ENCODE measurements at places on chromosomes 12 and 14. TPM values are rescaled to one million over a fixed set of nuclear protein-coding genes. Genes with fewer than 3 reads are reported as not detected.
A peak's percentile ranks its signal among the peaks of the same experiment; 100 is the strongest.

DNA sequence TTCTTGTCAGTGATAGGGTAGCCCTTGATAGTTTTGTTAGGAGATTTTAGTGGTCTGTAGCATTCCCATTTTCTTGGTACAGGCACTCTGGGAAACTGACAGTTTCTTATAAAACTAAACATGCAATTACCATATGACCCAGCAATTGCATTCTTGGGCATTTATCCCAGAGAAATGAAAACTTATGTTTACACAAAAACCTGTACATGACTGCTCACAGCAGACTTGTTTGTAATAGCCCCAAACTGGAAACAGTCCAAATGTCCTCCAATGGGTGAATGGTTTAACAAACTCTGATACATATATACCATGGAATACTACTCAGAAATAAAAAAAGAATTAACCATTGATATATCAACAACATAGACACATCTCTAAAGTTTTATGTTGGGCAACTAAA lies 75.5 kb downstream of the BORCS5 start:
- H3K27ac ChIP-seq, result no peak overlapping the region
- no peaks in the 10 kb centered on the region for H3K4me1 ChIP-seq
- DNase-seq, result peak; percentile 68
- H3K4me3 ChIP-seq, result no peak overlapping the region

DNA sequence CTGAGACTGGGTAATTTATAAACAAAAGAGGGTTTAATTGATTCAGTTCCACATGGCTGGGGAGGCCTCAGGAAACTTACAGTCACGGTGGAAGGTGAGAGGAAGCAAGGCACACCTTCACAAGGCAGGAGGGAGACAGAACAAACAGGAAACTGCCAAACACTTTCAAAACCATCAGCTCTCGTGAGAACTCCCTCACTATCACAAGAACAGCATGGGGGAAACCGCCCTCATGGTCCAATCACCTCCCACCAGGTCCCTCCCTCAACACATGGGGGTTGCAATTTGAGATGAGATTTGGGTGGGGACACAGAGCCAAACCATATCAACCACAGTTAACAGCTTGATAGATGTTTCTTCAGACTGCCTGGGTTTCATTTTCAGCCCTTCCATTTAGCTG lies 6.2 kb upstream of the GNPNAT1 start:
- H3K36me3 ChIP-seq, result no peaks in the 10 kb centered on the region
- H3K27me3 ChIP-seq, result no peaks in the 10 kb centered on the region
- no peak for DNase-seq
- no peak overlapping the region for H3K27ac ChIP-seq
- no peak overlapping the region for H3K4me3 ChIP-seq
- peaks cover 20% of the 10 kb centered on the region for H3K4me1 ChIP-seq

- H3K4me3 ChIP-seq, result no peak overlapping the region
- no peak for DNase-seq
- H3K27ac ChIP-seq, result no peak overlapping the region
- H3K36me3 ChIP-seq, result peaks cover 6% of the 10 kb centered on the region
Measured at GRCh38 chr12:48823281-48823680, 5.0 kb downstream of the CACNB3 start.

DNA sequence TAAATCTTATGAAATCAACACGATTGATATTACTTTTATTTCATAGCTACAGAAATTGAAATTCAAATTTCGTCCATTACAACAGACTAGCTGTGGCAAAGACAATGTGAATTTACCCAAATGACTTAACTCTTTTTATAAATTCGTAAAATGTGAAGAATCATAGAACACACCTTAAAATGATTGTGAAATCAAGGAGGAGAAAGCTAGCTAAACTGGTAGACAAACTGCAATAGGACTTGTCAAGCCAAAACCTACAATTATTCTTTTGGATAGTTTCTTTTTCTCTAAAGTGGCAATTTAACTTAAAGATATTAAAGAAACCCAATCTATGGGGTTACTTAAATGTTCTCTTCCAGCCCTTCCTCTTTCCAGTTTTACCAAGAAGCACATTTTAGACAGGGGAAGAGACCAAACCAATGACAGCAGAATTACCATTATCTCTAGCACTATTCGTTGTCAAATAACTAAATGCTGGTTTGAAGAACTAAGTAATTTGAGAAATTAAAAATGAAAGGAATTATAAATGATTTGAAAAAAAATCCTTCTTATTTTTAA lies 807 bp upstream of the SLC16A7 start:
- no peaks in the 10 kb centered on the region for H3K27me3 ChIP-seq
- peaks cover 14% of the 10 kb centered on the region for H3K4me1 ChIP-seq
- no peak for DNase-seq
- no peak overlapping the region for H3K27ac ChIP-seq
- peak overlapping the region; percentile 81 for H3K4me3 ChIP-seq
- no peaks in the 10 kb centered on the region for H3K36me3 ChIP-seq

- no peaks in the 10 kb centered on the region for H3K4me1 ChIP-seq
- H3K27me3 ChIP-seq, result no peaks in the 10 kb centered on the region
- DNase-seq, result no peak
- H3K36me3 ChIP-seq, result no peaks in the 10 kb centered on the region
Measured at GRCh38 chr12:126558810-126559209, 1493.6 kb downstream of the AACS start.

DNA sequence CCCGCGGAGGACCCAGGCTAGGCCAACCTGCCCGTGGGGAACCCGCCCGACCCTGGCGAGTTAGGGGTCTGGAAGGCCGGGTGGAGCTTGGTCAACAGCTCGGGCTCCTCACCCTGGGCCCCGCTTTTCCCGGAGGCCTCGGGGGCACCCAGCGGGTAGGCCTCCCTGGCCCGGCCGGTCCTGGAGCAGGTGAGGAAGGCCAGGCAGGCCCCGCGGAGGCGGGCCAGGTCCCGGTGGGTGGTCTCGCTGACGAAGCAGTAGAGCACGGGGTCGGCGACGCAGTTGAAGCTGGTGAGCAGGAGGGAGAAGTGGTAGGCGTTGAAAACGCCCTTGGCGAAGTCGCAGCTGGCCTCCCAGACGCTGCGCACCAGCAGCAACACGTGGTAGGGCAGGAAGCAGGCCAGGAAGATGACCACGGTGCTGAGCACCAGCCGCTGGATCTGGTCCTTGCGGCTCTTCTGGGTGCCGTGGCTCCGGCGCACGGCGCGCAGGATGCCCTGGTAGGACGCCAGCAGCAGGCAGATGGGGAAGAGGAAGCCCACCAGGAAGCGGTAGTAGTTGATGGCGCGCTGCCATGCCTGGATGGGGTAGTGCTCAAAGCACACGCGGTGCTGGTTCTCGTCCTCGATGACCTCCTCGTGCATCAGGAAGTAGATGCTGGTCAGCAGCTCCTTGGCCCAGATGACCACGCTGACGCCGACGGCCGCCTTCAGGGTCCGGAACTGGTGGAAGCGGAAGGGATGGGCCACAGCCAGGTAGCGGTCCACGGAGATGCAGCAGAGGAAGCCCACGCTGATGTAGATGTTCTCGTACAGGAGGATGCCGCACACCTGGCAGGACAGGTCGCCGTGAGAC lies 10.3 kb downstream of the GPR68 start:
- no peak for DNase-seq
- no peak overlapping the region for H3K27ac ChIP-seq
- peaks cover 22% of the 10 kb centered on the region for H3K4me1 ChIP-seq
- H3K36me3 ChIP-seq, result no peaks in the 10 kb centered on the region
- no peaks in the 10 kb centered on the region for H3K27me3 ChIP-seq

- H3K4me3 ChIP-seq, result peak within 1 kb of the TSS; percentile 98
- H3K4me1 ChIP-seq, result peaks cover 22% of the 10 kb centered on the region
- peak; percentile 57 for DNase-seq
- peak within 1 kb of the TSS; percentile 100 for H3K27ac ChIP-seq
Measured at GRCh38 chr12:96193725-96194575, at the start of gene ELK3. ELK3 (plus strand) TSS chr12:96194375.

DNA sequence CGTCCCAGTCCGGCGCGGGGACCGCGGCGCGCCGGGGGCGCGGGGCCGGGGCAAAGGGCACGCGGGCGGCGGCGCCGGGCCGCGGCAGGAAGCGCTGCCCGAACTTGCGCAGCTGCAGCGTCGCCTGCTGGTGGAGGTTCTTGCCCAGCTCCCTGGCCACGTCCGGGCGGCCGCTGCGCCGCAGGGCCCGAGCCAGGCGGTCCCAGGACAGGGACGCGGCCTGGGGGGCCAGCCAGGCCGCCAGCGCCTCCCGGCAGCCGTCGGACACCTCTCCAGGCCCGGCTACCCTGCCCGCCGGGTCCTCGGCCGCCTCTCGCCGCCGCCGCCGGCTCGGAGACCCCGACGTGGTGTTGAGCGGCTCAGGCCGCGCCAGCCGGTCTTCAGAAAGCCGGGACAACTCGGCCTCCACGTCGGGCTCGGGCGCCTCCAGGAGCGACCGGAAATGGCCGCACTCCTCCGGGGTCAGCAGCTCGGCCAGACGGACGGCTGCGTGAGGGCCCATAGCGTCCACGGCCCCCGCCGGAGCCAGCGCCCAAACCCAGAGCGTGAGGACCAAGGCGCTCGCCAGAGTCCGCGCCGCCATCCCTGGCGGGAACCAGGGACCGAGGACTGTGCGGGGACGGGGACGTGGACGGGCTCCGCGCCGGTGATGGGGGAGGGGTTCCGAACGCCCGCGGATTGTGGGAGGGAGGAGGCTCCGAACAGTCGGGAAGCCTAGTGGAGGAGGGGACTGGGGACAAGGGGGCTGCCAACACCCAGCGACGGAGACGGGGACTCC lies 34.0 kb downstream of the FIGNL2 start:
- H3K27me3 ChIP-seq, result no peaks in the 10 kb centered on the region
- H3K27ac ChIP-seq, result no peak overlapping the region
- peak overlapping the region; percentile 48 for H3K4me3 ChIP-seq
- peak; percentile 62 for DNase-seq
- H3K36me3 ChIP-seq, result no peaks in the 10 kb centered on the region

DNA sequence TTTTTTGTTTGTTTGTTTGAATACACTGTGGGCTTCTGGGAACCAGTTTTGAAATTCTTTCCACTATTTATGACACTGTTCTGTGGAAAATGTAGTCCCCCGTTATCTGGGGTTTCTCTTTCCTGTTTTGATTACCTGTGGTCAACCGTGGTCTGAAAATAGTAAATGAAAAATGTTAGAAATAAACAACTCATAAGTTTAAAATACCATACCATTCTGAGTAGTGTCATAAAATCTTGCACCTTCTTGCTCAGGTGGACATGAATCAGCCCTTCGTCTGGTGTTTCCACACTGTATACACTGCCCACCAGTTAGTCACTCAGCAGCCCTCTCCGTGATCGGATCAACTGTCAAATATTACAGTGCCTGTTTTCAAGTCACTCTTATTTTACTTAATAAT lies 5.1 kb upstream of the PAPOLA start:
- no peaks in the 10 kb centered on the region for H3K36me3 ChIP-seq
- H3K27me3 ChIP-seq, result no peaks in the 10 kb centered on the region
- H3K4me1 ChIP-seq, result peaks cover 5% of the 10 kb centered on the region
- no peak overlapping the region for H3K27ac ChIP-seq
- DNase-seq, result no peak

GRCh38 chr12:68364893-68365725 lies 32.9 kb upstream of the MDM1 start:
- DNase-seq, result peak; percentile 98
- H3K36me3 ChIP-seq, result no peaks in the 10 kb centered on the region

DNA sequence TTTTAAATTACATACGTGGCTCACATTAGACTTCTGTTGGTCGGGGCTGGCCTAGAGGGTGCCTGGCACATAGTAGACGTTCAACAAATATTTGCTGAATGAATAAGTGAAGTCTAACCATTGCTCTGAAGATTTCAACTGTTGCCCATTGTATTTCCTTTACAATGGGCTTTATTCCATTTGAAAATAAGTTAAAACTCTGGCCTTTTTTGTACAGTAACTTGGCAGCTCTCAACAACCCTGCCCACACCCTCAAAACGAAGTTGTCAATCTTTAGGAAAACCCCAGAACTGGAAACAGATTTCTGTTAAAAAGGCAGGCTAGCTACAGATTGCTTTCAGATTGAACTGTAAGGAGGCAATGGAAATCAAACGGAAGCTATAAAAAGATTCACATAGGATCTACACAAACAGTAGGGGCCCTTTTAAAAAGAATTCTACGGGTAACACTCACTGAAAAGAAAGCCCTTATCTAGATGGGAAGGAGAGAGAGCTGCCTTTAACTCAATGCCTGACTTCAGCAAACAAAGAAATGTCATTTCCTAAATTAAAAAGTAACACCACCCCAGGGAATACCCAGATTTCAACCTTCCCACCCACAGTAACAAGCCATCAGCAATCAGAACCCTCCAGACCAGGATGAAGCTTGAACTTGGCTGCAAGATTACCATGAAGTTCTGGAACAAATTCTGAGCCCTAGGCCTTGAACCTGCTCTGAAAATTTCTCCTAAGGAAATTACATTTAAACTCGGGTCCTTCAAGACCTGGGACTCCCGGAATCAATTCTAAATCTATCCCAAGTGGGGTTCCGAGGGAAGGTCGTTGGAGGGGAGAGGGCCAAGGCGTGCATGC lies 1.4 kb downstream of the WSB2 start:
- H3K27ac ChIP-seq, result peak overlapping the region; percentile 80
- peaks cover 21% of the 10 kb centered on the region for H3K4me1 ChIP-seq
- DNase-seq, result peak; percentile 75
- H3K27me3 ChIP-seq, result no peaks in the 10 kb centered on the region
- H3K4me3 ChIP-seq, result peak overlapping the region; percentile 92

DNA sequence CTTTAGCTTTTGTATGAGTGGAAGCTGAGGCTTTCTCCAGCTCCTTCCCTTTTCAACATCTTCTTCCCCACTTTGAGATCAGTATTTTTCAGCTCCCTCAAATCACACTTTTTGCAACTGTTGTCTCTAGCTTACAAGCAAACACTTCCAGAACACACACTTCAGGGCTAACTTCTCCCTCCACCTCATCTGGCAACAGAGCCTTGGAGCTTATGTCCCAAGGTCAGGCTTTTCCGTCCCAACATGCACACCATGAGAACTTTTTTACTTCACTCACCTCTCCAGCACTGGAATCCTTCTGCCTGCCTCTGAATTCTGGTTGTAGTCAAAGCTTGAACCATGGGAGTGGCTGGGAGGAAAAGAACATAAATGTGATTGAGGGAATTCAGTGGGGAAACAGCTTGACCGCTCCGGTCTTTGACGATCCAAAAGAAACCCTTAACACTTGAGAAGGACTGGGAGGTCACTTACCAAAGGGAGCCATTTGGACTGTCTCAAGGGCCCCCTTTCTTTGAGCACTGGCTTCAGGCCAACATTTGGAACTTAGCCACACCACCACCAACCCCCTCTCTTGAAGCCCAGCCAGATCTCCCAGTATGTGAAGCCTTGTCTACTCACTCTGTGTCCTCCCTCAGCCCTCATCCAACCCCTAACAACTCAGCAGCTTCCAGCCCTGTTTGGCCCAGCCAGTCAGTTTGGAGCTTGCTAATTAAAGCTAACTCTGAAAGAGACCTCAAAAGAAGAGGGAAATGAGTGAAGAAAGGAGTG lies 3.9 kb upstream of the BLOC1S1 start:
- H3K36me3 ChIP-seq, result no peaks in the 10 kb centered on the region
- no peak overlapping the region for H3K4me3 ChIP-seq
- H3K4me1 ChIP-seq, result peaks cover 33% of the 10 kb centered on the region
- H3K27me3 ChIP-seq, result peaks cover 3% of the 10 kb centered on the region

- DNase-seq, result no peak
- H3K4me3 ChIP-seq, result no peak overlapping the region
- no peaks in the 10 kb centered on the region for H3K36me3 ChIP-seq
- no peak overlapping the region for H3K27ac ChIP-seq
Measured at GRCh38 chr14:24250354-24250753, 7.9 kb upstream of the TINF2 start.

GRCh38 chr14:100865682-100866591 lies 37.6 kb downstream of the RTL1 start:
- no peaks in the 10 kb centered on the region for H3K27me3 ChIP-seq
- no peak for DNase-seq
- no peak overlapping the region for H3K27ac ChIP-seq
- H3K4me3 ChIP-seq, result no peak overlapping the region

TSPAN8 gene
- total RNA-seq, result not detected

KLRG1 gene
- total RNA-seq, result 1.6 TPM

CLEC1A gene
- total RNA-seq, result not detected

OR6C3 gene
- total RNA-seq, result not detected

RHEBL1 gene
- total RNA-seq, result 1.9 TPM

C14orf39 gene
- 2.1 TPM for total RNA-seq

PMEL gene
- 3.9 TPM for total RNA-seq

All from astrocyte (in vitro differentiated cells and primary cell).